Stimulated activated CD4-positive, alpha-beta T cell treated with anti-CD3 and anti-CD28 coated beads, TNF-alpha, amount 100 ng/mL, for 4 hours (primary cell): ENCODE measurements at places on chromosomes 12 and 14.

DNA sequence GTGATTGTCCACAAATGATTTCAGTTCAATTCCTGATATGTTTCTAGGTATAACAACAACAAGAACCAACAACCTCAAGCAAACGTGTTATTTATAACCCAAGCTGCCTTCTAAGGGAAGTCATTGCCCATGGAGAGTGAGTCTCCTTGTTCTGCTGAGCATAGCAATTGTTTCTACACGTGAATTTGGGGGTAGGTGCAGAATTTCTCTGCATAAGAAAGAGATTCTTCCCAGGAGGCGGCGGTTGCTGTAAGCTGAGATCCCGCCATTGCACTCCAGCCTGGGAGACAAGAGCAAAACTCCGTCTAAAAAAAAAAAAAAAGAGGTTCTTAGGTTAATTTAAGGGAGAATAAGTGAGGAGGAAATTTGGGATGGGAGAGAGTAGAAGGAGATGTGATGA lies 226.5 kb upstream of the PELI2 start:
- DNase-seq, result no peak

DNA sequence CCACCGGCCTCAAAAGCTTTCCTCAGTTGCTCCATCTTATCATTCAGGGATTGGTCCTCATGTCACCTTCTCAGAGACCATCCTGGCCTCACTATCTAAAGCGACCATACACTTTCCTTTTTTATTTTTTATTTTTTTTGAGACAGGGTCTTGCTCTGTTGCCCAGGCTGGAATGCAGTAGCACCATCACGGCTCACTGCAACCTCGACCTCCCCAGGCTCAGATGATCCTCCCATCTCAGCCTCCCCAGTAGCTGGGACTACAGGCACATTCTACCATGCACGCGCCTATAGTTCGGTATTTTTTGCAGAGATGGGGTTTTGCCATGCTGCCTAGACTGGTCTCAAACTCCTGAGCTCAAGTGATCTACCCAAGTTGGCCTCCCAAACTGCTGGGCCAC lies 2.8 kb downstream of the WSB2 start:
- DNase-seq, result no peak

- no peak for DNase-seq
Observed at GRCh38 chr12:26185532-26186320, 9.6 kb upstream of the SSPN start.

DNA sequence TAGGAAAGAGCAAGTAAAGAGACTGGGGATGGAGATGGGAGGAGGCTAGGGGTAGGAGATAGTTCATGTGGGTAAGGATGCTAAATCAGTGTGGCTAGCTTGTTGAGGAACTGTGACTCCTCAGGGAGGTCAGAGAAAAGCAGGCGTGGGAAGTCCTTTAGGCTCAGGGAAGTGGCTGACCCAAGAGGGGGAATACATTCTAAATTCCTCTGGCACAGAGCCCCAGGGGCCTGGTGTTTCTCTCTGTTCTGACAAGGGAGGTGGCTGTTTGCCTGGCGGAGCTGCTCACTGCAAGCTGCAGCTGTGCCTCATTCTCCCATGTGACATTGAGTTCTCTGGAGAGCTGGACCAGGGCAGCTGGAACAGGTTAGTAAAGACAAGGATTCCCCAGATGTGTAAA lies 152.2 kb upstream of the SLC38A2 start:
- no peak for DNase-seq

- DNase-seq, result no peak
Observed at GRCh38 chr12:4563336-4563735, 1.3 kb downstream of the DYRK4 start.

DNA sequence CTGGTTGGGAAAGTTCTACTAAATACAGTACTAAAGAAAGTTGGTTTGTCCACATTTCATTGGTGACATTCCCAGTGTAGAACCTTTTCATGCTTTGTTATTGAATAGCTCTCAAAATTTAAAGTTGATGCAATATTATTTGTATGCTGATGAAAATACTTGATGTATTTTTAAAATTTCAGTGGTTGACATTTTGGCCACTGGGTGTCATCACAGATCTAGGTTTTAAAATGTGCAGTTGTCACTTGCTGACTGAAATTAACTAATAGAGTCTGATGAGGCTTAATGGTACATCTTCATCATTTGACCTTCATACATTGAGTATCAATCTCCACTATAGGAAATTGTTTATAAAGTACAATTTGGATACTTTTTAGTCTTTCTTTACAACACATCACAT lies 37.1 kb downstream of the CMAS start:
- no peak for DNase-seq

GRCh38 chr14:54564868-54565784 lies 1.8 kb upstream of the SAMD4A start:
- peak; percentile 37 for DNase-seq

DNA sequence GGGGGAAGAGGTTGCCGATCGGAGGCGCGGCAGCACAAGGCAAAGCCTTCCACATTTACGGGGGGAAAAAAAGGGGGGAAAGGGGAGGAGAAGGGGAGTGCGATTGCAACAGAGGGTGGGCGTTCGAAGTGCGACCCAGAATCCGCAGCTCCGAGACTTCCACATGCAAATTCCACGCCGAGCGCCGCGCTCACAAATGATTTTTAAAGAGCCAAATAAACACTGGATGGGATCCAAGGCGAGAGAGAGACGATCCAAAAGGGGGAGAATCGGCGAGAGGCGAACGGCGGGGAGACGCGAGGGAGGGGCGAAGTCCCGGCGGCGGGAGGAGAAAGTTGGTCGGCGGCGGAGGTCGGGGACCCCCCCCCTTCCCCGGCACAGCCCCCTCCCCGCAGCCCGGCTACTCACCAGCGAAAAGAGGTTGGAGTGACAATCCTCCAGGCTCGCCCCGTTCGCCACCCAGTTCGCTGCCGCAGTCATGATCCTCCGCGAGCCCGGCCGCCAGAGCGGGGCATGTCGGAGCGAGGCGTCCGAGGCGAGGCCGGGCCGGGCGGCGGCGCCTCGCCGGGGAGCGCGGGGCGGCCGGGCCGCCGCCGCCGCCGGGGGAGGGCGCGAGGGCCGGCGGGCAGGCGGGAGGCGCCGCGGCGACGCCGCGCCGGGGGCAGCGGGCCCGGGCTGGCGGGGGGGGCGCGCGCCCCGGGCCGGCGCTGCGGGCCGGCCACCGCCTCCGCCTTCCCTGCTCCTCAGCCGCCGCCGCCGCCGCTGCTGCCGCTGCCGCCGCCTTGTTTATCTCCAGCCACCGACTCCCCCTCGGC lies 634 bp downstream of the MED13L start:
- peak; percentile 26 for DNase-seq

DNA sequence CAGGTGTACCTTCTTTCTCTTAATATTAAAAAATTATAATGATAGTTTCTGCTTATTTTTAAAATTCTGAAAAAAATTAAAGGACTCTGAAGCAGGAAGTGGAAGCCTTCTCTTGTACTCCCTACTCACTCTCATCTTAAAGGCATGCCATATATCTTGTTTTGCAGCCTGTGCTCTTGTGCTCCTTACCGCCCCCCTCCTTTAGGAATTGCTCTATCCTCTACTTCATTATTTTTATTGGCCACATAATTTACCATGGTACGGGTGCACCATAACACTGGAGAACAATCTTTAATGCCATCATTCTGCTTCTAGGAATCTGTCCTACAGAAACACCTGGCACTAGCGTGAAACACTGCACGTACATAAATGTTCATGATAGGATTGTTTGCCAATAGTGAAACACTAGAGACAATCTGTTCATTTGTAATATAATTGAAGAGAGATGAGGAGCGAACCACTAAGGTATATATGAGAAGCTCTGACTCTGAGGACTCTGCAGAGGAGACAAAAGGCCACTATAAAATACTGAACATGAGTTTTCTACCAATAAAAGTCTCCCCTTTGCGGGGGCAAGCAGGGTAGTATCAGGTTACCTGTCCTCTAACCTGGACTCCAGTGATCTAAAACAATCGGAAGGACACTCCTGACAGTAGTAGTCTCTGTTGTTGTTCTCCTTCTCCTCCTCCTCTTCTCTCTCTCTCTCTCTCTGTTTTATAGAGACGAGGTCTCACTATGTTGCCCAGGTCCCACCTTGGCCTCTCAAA lies 6.3 kb upstream of the NYNRIN start:
- no peak for DNase-seq

- peak; percentile 37 for DNase-seq
Observed at GRCh38 chr14:44961151-44961553, 595 bp downstream of the KLHL28 start.

- no peak for DNase-seq
Observed at GRCh38 chr12:92010853-92011701, 134.6 kb downstream of the BTG1 start.

GRCh38 chr12:19553175-19553574 lies 113.9 kb downstream of the AEBP2 start:
- no peak for DNase-seq

- no peak for DNase-seq
Observed at GRCh38 chr14:96072076-96072475, 32.9 kb downstream of the C14orf132 start.

GRCh38 chr12:121057794-121058193 lies 18.7 kb upstream of the OASL start:
- DNase-seq, result no peak

DNA sequence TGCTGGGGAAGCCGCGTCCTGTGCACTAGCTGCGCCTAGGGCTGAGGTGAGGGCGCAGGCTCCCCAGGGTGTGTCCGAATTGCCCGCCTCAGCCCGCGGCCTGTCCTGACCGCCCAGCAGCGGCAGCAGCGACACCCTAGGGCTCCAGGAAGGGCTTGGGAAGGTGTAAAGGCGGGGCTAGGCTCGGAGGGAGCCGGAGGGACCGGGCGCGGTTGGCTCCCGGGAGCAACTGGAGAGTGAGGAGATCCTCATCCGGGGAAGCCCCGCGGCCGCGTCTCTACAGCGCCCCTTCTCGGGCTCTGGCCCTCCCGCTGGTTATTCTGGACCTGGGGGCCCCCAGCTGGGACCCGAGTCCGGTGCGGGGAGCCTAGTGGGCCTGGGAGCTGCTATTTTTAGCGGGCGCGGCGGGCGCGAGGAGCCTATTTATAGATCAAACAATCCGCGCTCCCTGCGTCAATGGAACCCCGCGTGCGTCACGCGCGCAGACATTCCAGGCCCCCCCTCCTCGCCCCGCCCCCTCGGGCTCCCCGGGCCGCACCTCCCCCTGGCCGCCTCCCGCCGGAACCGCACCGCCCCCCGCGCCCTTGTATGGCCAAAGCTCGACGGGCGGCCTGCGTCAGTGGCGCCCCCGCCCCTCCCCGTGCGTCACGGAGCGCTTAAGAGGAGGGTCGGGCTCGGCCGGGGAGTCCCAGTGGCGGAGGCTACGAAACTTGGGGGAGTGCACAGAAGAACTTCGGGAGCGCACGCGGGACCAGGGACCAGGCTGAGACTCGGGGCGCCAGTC lies at the start of gene NR4A1:
Gene NR4A1, plus strand, starts transcription at position 685 of the 784 bp plus-strand sequence. CDS start 2,887 bp downstream, outside the sequence.
- peak; percentile 99 for DNase-seq

- DNase-seq, result no peak
Observed at GRCh38 chr12:51815571-51815970, 32.9 kb downstream of the FIGNL2 start.

GRCh38 chr12:20376984-20377383 lies 8.6 kb downstream of the PDE3A start:
- DNase-seq, result no peak

GRCh38 chr12:65779091-65779642 lies 45.1 kb upstream of the HMGA2 start:
- no peak for DNase-seq

- no peak for DNase-seq
Observed at GRCh38 chr12:40650038-40650704, 42.1 kb upstream of the CNTN1 start.

DNA sequence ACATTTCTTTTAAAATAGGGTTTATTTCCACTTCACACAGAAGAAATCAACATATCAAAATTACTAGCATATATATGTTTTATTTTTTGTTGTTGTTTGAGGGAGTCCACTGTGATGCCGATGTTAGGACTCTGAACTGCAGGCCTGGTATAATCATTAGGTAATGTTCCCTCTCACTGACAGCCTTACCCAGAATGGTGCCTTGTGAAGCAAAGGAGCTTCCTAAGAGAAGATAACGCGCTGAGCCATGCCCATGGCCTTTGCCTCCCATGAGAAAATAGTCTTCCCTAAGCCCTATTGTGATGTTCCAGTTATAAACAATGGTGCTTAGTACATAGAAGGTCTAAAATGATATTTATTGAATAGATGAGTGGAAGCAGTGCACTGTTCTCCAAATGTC lies 12.0 kb downstream of the GNG2 start:
- no peak for DNase-seq

DNA sequence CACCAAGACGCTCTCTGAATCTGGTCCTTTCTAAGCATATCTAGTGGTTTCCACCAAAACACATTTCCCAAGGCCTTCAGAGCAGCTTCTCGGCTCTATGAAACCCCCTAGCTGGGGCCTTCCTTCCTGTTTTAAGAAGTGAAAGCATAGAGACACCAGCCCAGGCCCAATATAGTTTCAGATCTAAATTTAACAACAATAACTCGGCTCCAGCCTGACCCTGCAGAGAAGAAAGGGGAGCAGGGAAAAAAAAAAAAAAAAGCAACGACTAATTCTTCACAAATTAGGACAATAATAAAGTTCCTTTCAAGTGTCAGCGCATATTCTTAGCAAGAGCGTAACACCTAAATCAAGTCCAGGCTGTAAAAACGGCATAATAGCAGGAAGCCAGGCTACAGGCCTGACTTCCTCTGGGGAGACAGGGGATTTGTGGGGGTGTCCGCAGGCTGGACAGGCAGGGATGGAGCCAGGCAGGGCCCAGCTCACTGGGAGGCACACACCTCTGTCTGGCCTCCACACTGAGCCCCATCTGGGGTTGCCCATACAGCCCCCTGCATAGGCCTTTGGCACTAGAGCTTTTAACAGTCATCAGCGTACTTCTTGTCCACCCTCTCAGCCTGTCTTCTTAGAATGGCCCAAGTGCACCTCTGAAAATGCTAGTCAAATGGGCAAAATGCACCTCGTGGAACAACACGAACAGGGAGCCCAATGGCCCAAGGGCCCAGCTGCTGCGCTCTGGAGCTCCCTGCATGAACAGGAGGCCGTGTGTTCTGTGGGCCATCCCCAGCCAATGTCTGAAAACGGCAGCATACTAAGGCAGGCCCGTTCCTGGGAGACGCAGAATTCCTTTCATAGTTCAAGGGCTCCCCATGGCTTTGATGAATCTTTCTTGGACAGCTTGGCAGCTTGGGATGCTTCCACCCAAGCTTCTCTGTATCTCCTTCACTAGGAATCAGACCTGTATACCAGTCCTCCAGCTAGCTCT lies 772.9 kb downstream of the MED13L start:
- DNase-seq, result no peak

GRCh38 chr14:94583557-94583956 lies 2.3 kb downstream of the SERPINA5 start:
- no peak for DNase-seq

- no peak for DNase-seq
Observed at GRCh38 chr14:105492031-105492970, 1.3 kb downstream of the TEDC1 start.

- DNase-seq, result no peak
Observed at GRCh38 chr12:58138424-58138823, 197.1 kb downstream of the ATP23 start.

DNA sequence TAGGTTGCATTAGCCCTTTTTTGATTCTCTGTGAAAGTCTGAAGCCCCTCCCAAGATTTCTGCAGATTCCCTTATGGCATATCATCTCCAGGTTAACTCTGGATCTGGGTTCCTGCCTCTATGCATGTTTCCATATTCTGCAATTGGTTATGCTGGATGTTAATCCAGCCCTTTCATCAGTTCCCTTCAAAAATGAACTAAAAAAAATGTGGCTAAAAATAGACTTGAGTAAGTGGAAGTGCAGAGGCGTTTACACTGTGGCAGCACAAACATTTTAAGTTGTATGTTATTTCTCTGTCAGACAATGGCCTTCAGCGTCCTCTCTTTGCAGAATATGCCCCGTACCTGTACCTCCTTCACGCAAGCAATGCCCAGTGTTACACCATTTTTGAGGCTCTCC lies 11.4 kb downstream of the MGST1 start:
- no peak for DNase-seq

GRCh38 chr14:103604620-103605019 lies 24.4 kb upstream of the KLC1 start:
- DNase-seq, result no peak
